Heart left ventricle (tissue), 16 donors: ENCODE measurements at places on chromosomes 12 and 14. TPM values are rescaled to one million over a fixed set of nuclear protein-coding genes. Genes with fewer than 3 reads are reported as not detected.

The PRB3 gene
- polyA plus RNA-seq = not detected

The PLEKHG3 gene
- polyA plus RNA-seq = 7.0 TPM

DNA sequence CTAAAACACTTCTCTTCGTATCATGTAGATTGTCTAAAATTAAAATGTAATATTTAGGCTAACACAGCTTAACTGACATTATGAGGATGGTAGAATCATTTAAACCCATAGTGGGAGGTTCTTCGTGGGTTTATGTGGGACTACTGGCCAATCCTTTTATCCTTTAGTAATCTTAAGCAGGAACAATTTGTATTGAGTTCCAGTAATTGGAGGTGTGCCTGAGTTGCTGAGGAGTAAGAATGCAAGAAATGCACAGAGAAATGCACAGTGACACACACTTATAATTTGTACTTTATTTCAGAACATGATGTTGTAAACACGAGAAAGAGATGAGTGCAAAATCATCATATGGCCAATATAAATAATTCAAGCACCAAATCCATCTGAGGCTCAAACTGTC is 22.3 kb downstream of the OTOGL start:
- no peak for DNase-seq

DNA sequence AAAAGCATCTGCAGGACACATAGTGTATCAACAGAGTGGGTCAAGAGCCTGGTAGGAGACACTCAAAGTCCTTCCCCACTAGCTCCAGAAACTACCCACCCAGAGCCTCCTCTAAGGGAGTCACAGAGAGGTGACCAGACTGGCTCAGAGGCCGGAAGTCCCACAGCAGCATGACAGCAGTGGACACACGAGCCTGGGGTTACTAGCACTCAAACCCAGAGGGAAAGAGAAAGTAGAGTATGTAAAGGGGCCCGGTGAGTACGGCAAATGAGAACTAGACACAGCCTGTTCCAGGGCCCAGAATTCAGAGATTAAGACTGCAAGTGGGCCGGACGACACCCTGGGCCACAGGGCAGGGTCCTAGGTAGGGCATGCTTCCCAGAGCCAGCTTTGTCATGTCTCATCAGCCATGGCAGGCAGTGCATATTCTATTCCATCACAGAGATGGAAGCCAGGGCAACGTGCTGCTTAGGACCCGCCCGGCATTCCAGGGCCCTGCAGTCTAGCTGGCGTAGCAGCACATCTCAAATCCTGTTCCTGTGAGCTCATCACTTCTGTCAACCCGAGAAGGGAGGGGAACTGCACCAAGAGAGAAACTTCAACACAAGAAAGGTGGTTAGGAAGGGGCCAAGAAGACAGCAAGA is 4.2 kb downstream of the IFFO1 start:
- DNase-seq = no peak

- no peak for DNase-seq
These were observed 4.7 kb downstream of the MGP start for GRCh38 chr12:14880890-14881453.

- no peak for DNase-seq
These were observed 19.2 kb downstream of the IL26 start for GRCh38 chr12:68206446-68206845.

GRCh38 chr14:92362781-92363235 is 39.8 kb downstream of the SLC24A4 start:
- DNase-seq = no peak

DNA sequence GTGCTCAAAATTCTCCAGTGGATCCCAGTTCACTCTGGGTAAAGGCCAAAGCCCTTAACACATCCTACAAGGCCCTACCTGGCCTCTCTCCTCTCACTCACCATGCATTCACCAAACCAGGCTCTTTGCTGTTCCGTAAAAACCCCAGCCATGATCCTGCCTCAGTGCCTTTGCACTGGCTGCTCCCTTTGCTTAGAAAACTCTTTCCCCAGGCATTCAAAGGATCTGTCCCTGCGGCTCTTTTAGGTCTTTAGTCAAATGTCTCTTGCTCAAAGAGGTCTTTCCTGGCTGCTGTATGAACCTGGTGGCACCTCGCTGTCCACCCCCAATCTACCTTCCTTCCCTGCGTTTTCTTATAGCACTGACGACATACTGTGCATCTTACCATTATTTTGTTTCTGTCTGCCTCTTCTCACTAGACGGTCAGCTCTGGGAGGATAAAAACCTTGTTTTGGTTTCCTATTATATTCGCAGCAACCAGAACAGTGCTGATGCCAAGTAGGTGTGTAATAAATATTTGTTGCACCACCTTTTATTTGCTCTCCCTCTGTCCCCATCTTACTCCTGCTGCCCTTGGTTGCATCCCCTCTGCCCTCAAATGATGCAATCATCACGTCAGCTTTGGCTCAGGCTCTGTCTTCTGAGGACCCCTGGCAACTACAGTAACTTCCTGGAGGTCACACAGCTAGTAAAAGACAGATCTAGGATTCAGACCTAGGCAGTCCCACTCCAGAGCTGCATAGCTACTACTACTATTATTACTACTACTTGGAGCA is 23.8 kb upstream of the DICER1 start:
- DNase-seq = no peak

The CLSTN3 gene
- polyA plus RNA-seq = 3.1 TPM

The PFDN5 gene
- polyA plus RNA-seq = 529 TPM

The LRTM2 gene
- polyA plus RNA-seq = not detected

DNA sequence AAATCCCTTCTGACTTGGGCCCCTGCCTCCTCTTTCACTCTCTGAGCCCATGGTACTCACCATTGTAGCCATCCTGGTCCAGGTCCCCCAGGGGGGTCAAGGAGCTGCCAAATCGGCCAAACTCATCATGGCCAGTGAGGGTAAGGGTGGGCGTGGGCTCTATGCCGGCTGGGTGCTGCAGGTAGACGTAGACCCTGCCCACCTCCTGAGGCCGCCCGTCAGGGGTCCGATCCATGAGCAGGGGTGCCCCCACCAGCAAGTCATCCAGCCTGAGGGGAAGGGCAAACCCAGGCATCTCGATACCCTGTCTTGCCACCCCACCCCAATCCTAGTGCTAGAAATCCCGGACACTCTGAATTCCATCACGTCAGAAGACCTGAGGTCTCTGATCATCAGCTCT is 14.0 kb downstream of the ITGA5 start:
- DNase-seq = no peak

The SVOP gene
- 3.1 TPM for polyA plus RNA-seq

DNA sequence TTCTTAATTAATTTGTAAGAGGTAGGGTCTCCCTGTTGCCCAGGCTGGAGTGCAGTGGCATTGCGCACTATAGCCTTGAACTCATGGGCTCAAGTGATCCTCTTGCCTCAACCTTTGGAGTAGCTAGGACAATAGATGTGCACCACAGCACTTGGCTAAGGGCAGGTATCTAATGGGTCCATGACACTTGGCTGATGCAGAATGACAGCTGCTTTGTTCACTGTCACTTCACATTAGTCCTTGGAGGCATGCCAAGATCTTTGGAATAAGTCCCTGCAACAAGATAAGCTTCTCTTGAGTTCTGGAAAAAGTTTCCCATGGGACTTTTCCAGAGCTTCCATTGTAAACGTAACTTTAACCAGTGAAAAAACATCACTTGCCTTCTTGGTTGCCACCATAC is 23.4 kb downstream of the COQ6 start:
- no peak for DNase-seq

GRCh38 chr14:60275932-60276331 is 26.9 kb downstream of the PPM1A start:
- DNase-seq = no peak

DNA sequence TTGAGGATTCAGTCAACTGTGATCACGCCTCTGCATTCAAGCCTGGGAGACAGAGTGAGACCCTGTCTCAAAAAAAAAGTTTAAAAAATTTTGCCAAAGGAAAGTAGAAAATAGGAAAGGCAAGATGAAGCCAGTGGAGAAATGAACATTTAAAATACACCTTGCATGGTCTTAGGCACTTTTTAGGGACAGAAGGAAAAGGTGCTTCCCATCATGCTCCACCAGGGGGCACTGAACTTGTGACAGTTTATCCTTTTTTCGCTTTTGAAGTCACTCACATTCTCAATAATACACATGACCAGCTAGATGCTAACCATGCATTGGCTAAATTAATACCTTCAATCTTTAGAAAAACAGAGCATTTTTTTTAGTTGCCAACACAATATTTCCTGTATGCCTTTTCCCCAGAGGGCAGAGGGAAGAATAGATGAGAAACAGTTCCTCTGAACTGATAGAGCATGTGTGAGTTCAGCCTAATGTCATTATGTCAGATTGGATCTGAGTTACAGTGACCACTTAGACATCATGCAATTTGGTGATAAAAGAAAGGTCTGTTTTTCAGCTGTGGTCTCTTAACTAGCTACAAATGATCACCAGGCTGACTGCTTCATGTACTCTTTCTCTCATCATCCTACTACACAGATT is 221.8 kb upstream of the SSTR1 start:
- DNase-seq = no peak

- DNase-seq = peak; percentile 25
These were observed 3.9 kb downstream of the KDM2B start for GRCh38 chr12:121576851-121577391.

The LIMA1 gene
- polyA plus RNA-seq = 13.1 TPM

GRCh38 chr12:47946413-47947323 is 16.7 kb upstream of the TMEM106C start:
- no peak for DNase-seq

- no peak for DNase-seq
These were observed 72.2 kb downstream of the ST8SIA1 start for GRCh38 chr12:22262309-22262708.

The ERBB3 gene
- 2.7 TPM for polyA plus RNA-seq

DNA sequence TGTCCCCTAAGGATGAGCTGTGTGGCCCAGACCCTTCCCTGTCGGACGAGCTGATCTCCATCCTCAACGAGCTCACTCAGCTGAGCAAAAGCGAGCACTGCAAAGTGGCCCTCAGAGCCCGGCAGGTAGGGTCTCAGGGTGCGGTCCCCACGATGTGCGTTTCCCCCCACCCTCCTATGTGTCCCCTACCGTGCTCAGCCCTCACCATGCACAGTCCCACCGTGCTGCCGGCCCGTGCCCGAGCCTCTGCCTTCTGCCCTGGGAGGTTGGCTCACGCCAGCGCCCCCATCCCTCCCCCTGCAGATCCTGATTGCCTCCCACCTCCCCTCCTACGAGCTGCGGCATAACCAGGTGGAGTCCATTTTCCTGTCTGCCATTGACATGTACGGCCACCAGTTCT is 86.6 kb downstream of the FOXN4 start:
- no peak for DNase-seq

DNA sequence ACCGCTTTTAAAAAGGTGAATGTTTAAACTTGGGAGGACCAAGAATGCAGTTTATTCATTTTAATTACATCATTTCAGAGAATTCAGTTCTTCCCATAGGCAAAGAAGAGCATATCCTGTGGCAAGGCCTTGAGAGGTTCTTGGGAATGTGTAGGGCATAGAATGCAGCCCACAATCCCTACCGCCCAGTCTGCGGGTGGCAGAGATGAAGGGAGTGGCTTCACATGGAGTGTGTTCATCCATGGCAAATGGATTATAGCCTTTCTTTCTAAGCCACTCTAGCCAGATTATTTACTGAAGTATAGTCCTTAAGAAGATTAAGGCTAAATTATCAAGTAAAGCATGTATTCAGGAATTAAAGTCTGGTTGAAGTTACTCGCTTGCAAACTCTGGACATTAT is 97.4 kb downstream of the TSPAN8 start:
- no peak for DNase-seq

DNA sequence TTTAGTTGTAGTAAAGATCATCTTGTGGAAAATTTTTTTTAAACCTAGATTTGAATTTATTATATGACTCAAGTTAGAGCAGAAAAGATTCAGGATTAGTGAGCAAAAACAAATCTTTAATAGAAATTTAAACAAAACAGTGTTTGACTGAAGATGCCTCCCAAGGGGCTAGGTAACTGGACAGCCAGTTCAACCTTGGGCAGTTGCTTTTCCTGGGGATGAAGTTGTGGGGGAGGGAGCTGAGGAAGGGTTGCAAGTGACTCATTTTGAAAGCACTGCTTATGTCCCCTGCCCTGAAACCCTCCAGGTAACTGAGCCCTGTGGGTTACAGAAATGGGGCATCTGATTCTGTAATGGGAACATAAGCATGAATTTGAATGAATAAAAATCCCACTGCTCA is 13.1 kb downstream of the CFAP54 start:
- DNase-seq = no peak

DNA sequence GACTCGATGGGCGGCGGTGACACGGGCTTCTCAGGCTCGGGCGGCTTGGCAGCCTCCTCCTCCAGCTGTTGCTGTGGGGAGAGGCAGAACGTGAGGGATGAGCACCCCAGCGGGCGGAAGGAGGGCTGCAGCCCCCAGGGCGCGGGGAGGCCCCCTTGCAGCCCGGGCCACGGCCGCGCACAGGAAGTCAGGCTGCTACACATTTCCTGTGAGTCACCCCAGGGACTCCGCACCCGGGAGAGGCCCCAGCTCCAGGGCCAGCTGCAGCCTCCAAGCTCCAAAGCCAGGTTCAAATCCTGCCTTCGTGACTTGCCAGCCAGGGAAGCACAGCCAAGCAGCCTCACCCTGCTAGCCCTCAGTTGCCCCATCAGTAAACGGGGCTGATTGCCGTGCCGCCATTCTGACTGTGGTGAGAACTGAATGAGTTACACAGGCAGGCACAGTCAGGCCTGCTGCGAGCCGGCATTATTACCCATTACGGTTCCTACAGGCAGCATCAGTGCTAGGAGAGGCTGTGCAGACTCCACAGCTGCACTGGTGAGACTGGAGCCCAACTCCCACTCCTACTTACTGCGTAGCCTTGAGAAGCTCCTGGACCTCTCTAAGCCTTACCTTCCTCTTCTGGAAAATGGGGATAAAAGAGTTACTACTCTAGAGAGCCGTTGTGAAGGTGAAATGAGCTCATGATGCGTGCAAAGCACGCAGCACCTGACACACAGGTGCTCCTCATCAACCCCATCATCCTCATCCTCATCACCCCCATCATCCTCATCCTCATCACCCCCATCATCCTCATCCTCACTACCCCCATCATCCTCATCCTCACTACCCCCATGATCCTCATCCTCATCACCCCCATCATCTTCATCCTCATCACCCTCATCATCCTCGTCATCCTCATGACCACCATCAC is 100.9 kb downstream of the NCOR2 start:
- DNase-seq = peak; percentile 71

The ANKRD33 gene
- not detected for polyA plus RNA-seq

The ANKS1B gene
- 0.62 TPM for polyA plus RNA-seq

- DNase-seq = no peak
These were observed 112.8 kb downstream of the CHST11 start for GRCh38 chr12:104569346-104570173.

The SLC41A2 gene
- polyA plus RNA-seq = 0.30 TPM

- DNase-seq = no peak
These were observed 50.3 kb downstream of the CIT start for GRCh38 chr12:119826661-119827445.
